ENCODE measurements at places on chromosomes 4 and X.
A peak's percentile ranks its signal among the peaks of the same experiment; 100 is the strongest.

- no peak for DNase-seq
These were observed 36.5 kb downstream of the SLC7A11 start for GRCh38 chr4:138205531-138206233.

DNA sequence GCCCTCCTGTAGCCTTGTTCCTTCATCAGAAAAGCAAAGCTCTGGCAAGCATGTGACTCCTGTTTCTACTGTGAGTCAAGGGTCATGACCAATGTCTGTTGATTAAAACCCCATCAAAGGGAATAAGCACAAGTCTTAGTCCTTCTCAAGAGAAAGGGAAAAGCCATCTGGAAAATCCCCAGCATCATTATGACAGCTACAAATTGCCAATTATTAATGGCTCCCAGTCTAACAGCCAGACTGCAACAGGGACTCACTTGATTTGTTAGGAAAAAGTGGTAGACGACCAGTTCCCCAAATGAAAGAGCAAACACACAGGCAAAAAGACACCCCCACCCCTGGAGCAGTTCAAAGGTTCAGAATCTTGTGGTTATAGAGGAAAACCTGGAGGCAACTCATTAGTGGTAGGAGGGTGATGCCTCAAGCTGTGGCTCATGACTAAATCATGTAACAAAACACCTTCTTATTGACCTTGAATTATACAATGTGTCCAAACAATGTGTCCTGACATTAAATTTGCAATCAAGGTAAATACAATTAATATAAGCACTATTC, 315.7 kb downstream of the HNRNPD start:
- no peak for DNase-seq

DNA sequence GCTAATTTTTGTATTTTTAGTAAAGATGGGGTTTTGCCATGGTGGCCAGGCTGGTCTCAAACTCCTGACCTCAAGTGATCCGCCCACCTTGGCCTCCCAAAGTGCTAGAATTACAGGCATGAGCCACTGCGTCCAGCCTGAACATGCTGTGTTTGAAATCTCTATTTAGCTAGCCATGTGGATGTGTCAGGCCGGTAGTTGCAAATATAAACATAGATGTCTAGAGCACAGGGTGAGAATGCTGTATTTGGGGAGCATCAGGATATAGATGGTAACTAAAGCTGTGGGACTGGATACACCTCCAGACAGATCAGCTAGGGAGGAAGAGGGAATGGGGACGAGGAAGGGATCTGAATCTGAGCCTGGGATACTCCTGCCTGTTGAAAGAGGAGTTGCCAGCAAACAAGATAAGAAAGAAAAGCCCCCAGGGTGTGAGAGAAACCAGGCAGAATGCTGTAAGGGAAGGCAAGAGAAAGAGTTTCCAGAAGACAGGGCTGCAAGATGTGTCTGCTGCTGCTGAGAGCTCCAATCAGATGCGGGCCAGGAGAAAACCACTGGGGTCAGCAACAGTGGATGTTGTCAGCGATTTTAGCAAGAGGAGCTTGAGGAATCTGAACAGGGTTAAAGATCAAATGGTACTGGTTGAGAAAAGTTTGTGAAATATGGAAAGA, 177.4 kb downstream of the PALLD start:
- DNase-seq = no peak

DNA sequence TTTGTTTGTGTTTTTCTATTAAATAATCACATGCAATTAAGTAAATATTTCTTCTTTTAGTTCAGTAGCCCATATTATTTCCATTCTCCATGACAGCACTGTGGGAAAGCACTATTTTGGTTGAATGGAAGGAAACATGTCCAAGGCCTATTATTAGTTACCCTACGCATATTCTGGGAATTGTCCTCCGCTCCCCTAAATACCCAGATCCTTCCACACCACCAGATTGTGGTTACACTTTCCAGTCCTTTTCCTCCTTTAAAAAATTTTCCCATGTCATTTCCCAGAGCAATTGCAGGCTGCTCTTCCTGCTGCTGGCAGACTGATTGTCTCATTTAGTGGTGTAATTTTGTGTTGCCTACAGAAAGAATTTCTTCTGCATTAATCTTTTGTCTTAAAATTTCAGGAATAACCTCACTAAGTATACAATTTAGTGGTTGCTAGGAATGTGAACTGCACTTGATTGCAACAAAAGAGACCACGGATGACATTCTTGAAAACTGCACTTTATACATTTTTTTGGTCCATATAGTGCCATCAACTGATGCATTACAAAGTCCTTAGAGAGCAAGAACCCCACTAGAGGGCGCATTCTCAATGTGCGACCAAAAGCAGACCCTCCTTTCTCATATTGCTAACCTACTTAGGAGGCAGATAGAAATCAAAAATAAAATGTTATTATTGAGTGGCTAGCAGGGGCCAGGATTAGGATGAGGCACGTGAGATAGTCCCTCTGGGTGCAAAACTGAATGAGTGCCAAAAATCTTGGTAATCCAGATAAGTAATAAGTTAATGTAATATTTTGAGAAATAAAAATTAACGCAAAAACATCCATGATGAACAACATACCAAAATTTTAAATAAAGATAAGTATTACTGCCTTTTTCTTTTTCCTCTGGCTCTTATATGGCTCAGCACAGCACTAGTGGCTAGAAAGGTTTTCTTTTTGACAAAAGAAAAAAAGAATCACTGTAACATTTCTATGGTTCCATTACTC, 98.8 kb upstream of the IQCM start:
- peak; percentile 39 for DNase-seq

- DNase-seq = peak; percentile 85
These were observed 7.7 kb downstream of the S100P start for GRCh38 chr4:6701371-6701770.

- no peak for DNase-seq
These were observed 126.4 kb upstream of the GATB start for GRCh38 chr4:151887031-151887815.

GRCh38 chrX:154762537-154763296, at the start of gene DKC1:
Gene DKC1 (plus strand): TSS chrX:154762864. CDS start chrX:154762966, 102 bp downstream.
- peak; percentile 82 for DNase-seq

- no peak for DNase-seq
These were observed 55.3 kb upstream of the NOCT start for GRCh38 chr4:138960175-138960710.

DNA sequence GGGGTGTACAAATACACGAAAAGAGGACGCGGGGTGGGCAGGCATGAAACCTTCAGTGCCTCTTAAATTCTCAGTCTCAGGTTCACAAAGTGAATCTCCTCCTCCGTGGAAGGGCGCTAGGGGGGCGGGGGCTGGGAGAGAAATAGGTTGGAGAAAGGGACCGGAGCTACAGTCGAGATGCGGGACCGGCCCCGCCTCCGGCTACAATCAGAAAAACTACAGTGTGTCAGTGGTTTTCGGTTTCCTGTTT, 3.4 kb downstream of the MAML3 start:
- no peak for DNase-seq

- DNase-seq = no peak
These were observed 230.9 kb downstream of the IQCM start for GRCh38 chr4:149584722-149585121.

DNA sequence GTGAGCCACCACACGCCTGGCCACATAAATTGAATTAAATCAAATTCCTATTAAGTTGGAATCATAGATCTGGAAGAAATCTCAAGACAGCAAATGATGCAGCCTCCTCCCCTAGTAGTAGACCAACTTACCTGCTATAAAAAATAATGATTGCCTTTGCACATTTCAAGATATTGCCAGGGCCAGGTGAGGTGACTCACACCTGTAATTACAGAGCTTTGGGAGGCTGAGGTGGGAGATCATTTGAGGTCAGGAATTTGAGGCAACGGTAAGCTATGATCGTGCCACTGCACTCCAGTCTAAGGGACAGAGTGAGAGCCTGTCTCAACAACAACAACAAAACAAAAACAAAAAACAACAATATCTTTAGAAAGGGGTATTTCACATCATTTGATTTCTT, 17.0 kb upstream of the WWC2 start:
- DNase-seq = no peak

- DNase-seq = no peak
These were observed 78.2 kb downstream of the AFAP1 start for GRCh38 chr4:7861440-7861881.

DNA sequence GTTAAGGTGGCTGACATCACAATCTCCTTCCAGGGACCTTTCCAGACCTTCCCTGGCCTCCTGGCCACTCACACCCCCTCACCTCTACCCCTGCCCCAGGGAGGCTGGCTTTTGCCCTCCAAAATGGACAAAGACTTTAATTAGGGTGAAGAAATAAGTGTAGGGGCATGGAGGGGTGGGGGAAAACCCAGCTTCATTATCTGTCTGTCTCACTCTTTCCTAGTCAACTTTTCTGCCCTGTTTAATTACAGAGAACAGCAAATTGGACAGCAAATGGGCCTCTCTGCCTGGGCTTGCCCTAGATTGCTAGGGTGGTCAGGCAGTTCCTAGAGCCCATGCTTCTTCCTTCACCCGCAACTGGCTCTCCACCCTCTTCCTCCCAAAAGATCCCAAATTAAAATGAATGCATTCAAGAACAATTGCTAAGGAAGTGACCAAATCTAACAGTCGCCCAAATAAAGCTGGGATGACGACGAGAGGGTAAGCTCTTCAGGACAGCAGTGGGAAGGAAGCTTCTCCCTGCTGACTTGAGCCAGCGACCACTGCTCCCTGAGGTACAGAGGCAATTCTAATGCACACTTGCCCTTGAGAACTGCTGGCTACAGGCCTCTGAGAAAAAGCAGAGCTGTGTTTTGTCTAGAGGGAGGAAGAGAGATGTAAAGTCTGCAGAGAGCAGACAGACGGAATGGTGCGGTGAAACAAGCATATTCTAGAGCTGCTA, 12.4 kb downstream of the RAI2 start:
- DNase-seq = no peak

DNA sequence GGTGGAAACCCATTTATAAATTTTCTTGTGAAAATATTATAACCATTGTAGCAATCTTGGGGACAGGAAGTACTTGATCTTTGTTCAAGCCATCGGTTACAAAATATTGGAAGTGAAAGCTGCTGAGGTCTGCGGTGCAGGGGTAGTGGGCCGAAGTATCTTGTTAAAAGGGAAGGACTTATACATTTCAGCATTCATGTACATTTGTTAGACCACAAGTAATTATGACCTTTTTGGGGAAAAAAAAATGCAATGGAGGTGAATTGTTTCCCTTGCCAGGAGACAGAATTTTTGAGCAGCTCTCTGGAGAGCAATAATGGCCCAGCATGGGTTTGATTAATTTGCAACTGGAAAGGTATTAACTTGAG, 121.3 kb downstream of the EGF start:
- DNase-seq = no peak
